Aortic smooth muscle cell (primary cell): ENCODE measurements at places on chromosomes 1 and 21. TPM values are rescaled to one million over a fixed set of nuclear protein-coding genes. Genes with fewer than 3 reads are reported as not detected.

SERINC2 gene
- 1.7 and 2.1 TPM in 2 replicates for total RNA-seq

PLEKHO1 gene
- 39.2 and 41.2 TPM in 2 replicates for total RNA-seq

CFHR1 gene
- 0.12 and 0.13 TPM in 2 replicates for total RNA-seq

RIMKLA gene
- total RNA-seq: not detected in 2 replicates

KCNE2 gene
- total RNA-seq: not detected in 2 replicates

SAMD13 gene
- 0.92 and 1.1 TPM in 2 replicates for total RNA-seq

SLAMF1 gene
- total RNA-seq: not detected in 2 replicates

FABP3 gene
- 57.1 and 132 TPM in 2 replicates for total RNA-seq

ARHGEF10L gene
- 38.4 and 44.3 TPM in 2 replicates for total RNA-seq

C4BPA gene
- not detected in 2 replicates for total RNA-seq

ZNF683 gene
- not detected in 2 replicates for total RNA-seq

PRDX1 gene
- total RNA-seq: 559 and 636 TPM in 2 replicates

ENSA gene
- total RNA-seq: 105 and 112 TPM in 2 replicates

SH2D5 gene
- 1.6 and 2.5 TPM in 2 replicates for total RNA-seq

SLC1A7 gene
- total RNA-seq: 0.13 and 0.25 TPM in 2 replicates

OLFML3 gene
- total RNA-seq: 19.6 and 50.0 TPM in 2 replicates

TBX19 gene
- 0.53 and 0.75 TPM in 2 replicates for total RNA-seq

FOXD2 gene
- total RNA-seq: 0.66 and 0.68 TPM in 2 replicates

ALX3 gene
- total RNA-seq: not detected in 2 replicates

KLHDC9 gene
- total RNA-seq: 1.8 and 3.5 TPM in 2 replicates

U2AF1 gene
- 15.2 and 21.5 TPM in 2 replicates for total RNA-seq

ABCG1 gene
- 2.1 and 3.3 TPM in 2 replicates for total RNA-seq

PLEKHA6 gene
- total RNA-seq: 0.31 and 1.5 TPM in 2 replicates

MCOLN2 gene
- total RNA-seq: 2.6 and 4.6 TPM in 2 replicates

GBP2 gene
- 53.6 and 81.5 TPM in 2 replicates for total RNA-seq

PTAFR gene
- not detected in 2 replicates for total RNA-seq

CELA2A gene
- not detected in 2 replicates for total RNA-seq
